Right ventricle myocardium superior (tissue), 1 donor: ENCODE measurements at places on chromosomes 13 and 19.

- no peak for DNase-seq
Observed at GRCh38 chr13:26280822-26281221, 26.9 kb downstream of the CDK8 start.

DNA sequence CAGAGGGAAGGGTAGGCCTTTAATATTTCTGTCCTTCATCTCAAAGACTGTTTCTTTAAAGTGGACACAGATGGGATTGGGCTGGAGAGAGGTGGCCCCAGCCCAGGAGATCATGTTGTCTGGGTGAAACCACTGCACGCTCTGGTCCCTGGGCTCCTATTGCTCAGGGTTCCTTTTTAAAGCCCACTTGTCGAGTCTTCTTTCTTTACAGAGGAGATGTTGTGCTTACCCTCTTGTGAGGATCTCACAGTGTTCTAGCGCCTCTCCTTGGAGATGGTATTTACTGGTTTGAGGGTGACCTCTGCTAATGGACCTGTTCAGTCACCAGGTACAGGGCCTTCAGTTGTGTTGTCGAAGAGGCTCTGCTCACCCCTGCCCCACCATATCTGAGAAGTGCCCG is 128.4 kb downstream of the TM9SF2 start:
- no peak for DNase-seq

GRCh38 chr19:46406976-46407375 is 6.4 kb downstream of the CCDC8 start:
- DNase-seq: no peak

DNA sequence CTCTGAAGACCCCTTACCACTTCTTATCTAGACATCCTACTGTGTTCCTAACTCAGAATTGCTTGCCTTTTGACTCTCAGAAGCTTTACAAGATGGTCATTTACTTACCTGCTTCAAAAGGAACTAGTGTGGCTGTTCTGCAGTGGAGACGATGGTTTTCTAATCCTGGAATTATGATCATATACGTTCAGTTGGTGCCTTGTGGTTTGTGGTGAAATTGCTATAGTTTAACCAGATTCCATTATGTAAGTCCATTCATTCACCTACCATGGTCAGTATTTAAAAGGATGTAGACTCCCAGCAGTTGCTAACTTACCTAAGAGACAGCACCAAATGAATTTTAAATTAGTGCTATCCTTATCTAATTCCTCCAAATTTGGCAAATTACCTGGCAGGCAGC is 210.9 kb downstream of the SHISA2 start:
- DNase-seq: no peak

DNA sequence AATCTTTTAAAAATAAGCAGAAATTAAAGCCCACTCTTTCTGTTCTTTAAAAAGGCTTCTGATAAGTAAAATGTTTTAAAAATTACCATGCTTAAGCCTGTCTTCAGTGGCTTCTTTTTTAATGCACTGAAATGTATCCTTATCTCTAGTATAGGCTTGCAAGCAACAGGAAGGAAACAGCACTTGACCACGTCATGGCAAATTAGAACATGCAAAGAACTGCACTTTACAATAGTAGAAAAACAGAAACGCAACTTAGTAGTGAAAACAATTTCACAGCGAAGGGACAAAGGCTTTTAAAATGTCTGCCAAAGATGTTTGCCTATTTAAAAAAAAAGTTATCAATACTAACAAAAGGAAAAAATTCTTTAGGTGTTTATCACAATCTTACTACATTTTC is 36.3 kb downstream of the ELF1 start:
- DNase-seq: no peak

DNA sequence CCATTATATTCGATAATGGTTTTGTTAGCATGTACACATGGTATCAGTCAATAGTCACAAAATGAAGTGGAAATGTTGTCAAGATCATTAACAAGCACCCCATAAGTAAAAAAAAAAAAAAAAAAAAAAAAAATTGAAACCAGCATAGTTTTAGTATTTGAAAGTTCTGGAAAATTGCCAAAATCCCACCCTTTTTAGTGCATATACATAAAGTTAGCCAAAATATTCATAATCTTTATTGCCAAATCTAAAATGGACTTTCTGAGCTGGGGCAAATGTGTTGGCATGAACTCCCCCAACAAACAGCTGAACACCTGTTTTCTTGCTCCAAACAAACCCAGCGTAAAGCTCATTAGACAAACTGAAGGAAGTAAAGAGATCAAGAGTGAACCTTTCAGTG is 73.9 kb downstream of the MZT1 start:
- DNase-seq: no peak

GRCh38 chr19:15108845-15109767 is 1.9 kb downstream of the SYDE1 start:
- DNase-seq: no peak

GRCh38 chr13:33763021-33763420 is 54.9 kb upstream of the RFC3 start:
- no peak for DNase-seq

DNA sequence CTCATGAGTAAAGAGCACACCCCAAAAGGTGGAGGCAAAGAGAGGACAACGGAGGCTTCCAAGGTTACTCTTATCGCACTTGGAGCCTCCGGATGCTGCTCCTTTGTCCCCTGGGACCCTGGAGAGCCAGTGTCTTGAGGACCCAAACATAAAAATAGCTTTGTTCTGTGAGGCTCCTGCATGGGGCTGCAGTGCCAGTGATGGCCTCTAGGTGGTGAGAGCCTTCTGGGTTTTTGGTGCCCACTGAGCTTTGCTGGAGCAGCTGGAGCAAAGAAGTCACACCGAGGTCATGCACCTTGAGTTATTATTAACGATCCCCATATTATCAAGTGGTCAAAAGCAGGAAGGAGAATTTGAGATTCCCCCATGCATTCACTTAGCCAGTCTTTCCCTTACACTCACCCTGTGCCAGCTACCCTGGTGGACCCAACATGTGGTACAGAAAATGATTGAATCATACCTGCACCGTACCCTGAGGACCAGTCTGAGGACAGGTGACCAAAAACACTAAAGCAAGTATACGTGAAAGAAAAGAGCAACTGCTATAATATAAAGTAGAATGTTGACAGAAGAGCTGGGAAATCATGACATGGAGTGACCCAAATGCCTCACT is 41.5 kb downstream of the ZNF682 start:
- DNase-seq: no peak

- no peak for DNase-seq
Observed at GRCh38 chr19:55347442-55348009, 7.0 kb downstream of the COX6B2 start.

- DNase-seq: no peak
Observed at GRCh38 chr13:60370343-60370742, 26.7 kb upstream of the TDRD3 start.

DNA sequence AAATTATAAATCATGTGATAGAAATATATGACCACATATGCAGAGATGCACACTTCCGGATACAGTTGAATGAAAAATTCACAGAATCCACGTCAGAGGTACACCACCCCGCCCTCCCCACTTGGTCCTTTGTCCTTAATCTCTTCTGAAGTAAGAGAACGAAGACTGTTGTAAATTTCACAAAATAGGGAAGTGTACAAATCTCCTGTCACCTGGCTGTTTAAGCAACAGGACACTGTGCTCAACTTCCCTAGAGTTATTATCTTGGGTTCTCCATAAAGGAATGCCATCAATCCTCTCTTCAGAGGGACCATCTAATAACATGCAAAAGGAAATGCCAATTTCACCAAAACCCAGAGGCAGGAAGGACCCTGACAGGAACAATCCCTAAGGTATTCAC is 10.5 kb upstream of the CEACAM6 start:
- DNase-seq: no peak

GRCh38 chr13:30877335-30877734 is 28.7 kb upstream of the MEDAG start:
- no peak for DNase-seq

GRCh38 chr13:85313761-85314503 is 485.3 kb downstream of the SLITRK6 start:
- no peak for DNase-seq

GRCh38 chr13:30479154-30479882 is 13.6 kb upstream of the HMGB1 start:
- DNase-seq: no peak

- DNase-seq: no peak
Observed at GRCh38 chr19:36169084-36169760, 17.0 kb upstream of the COX7A1 start.

DNA sequence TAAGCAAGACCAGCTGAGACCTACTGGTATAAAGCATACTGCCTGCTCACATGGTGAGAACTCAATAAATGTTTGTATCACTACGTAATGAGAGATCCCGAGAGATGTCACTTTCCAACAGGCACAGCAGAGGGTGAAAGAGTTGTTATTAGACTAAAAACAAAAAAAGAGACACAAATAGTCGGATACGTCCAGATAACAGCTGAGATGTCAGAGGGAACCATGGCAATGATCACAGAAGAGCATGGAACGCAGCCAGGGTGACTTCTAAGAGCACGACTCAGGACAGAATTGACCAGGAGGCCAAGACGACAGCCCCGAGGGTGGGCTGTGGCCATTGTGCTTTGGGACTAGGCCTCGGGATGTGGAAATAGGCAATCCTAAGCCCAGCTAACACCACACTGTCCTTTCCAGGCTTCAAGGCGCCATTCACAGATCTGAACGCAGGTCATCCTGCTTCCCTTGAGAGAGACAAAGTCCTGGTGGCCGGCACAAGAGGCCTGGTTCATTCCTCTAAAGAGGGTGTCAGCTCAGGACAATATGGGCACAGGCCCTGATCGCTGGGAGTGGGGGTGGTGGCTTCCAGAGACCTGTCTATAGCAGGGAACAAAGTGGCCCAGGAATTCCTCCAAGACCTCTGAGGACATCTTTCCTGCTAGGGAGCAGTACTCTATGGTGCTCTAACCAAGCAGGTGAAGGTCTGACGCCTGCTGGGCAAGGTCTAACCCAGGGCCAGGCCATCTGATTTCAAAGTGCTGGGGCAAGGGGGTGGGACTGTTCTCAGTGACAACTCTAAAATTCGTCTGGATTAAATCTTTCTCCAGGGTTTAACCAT is 3.2 kb downstream of the SH3GL1 start:
- DNase-seq: no peak

GRCh38 chr19:343941-344624 is 513 bp downstream of the MIER2 start:
- DNase-seq: peak; percentile 45

GRCh38 chr13:62324842-62325241 is 909.2 kb upstream of the PCDH20 start:
- DNase-seq: no peak

- no peak for DNase-seq
Observed at GRCh38 chr19:42816894-42817293, 51.4 kb upstream of the PSG8 start.

DNA sequence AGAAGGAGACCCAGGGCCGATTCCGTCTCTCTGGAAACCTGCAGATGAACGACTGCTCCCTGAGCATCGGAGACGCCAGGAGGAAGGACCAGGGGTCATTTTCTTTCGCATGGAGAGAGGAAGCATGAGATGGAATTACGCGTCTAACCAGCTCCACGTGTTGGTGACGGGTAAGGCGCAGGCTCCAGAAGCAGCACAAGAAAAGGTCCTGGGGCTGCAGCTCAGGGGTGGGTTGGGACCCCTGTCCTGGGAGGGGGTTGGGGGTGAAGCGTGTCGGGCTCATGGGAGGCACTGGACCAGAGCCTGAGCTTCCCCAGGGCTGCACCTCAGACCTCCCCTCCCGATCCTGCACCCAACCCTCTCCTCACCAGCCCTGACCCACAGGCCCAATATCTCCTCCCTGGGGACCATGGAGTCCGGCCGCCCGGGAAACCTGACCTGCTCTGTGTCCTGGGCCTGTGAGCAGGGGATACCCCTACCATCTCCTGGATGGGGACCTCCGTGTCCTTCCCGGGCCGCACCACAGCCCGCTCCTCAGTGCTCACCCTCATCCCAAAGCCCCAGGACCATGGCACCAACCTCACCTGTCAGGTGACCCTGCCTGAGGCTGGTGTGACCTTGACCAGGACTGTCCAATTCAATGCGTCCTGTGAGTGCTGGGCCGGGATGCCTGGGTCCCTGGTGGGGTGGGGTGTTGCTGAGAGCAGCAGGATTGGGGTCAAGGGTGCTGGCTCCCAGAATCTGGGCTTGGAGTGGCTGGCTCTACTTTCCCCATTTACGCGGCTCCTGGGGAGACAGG is 39.6 kb upstream of the CD33 start:
- no peak for DNase-seq

DNA sequence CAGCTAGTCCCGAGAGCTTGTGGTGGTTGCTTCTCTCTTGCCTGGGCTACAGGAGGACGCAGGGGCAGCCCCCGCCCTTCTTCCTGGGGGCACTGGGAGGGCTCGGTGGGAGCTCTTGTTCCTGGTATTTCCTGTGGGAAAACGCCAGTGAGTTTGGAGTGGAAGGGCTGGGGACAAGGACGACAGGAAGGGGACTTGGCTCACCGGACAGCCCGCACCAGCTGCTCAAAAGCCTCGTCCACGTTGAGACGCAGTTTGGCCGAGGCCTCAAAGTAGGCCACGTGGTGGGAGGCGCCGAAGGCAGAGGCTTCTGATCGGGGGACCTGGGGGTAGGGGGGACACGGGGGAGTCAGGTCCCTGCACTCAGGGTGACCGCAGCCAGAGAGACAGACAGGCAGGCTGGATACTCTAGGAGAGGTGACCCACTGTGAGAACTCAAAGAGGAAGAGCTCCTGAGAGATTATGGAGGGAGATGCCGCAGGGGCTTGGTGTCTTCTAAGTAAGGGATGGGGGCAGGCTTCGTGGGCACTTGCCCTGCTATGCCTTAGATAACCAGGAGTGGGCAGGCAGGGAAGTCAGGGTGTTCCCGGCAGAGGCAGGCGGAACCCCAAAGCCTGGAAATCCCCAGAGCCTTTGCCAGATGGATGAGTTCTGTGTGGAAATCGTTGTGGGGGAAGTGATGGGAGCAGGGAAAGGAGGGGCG is 4.3 kb downstream of the RRAS start:
- DNase-seq: no peak

DNA sequence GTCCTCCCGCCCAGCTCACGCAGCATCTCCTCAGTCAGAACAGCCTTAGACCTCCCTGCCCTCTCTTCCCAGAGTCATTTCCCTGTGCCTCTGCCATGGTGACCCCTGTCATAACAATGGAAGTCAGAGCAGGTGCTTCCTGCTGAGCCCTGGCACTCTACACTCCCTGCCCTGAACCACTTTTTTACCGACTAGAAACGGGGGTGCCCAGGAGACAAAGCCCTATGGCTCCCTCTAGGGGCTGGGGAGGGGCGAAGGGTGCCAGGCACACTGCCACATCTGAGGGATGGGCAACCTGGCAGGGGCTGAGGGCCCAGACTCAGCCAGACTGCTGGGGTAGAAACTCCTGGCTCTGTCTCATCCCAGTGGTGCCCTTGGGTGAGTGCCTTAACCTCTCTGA is 16.4 kb downstream of the ZNF574 start:
- DNase-seq: no peak

- DNase-seq: no peak
Observed at GRCh38 chr13:112782429-112783010, 92.7 kb downstream of the ATP11A start.

- DNase-seq: no peak
Observed at GRCh38 chr13:23432626-23433025, 876 bp downstream of the SACS start.

DNA sequence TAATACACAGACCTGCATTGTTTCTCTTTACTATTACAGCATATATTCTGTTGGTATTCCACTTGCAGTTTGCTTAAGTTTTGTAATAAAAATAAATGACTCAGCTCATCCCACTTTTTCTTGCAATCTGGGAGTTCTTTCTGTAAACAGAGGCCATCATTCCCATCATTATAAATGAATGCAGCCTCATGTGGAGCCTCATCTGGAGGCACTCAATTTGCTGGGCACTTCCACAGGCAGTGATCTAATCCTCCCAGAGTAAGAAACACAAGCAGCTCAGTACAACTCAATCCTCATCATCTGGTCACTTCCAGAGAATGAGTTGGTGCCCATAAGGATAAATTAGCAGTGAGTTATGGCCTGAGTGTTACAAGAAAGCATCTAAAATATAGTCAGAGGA is 2801.9 kb downstream of the PCDH9 start:
- DNase-seq: no peak
